Stomach (tissue), 19 donors: ENCODE measurements at places on chromosomes 11 and 22. TPM values are rescaled to one million over a fixed set of nuclear protein-coding genes. Genes with fewer than 3 reads are reported as not detected.
A peak's percentile ranks its signal among the peaks of the same experiment; 100 is the strongest.

SLC6A5 gene
- not detected for total RNA-seq

SLC22A8 gene
- total RNA-seq: not detected

SERPING1 gene
- total RNA-seq: 153 TPM

JAM3 gene
- 18.5 TPM for total RNA-seq

MUC5AC gene
- 266 TPM for total RNA-seq

ABCC8 gene
- total RNA-seq: not detected

MISFA gene
- not detected for total RNA-seq

L3MBTL2 gene
- 11.7 TPM for total RNA-seq

CRYAB gene
- 207 TPM for total RNA-seq

GRCh38 chr11:133619397-133619796 lies 87.1 kb upstream of the OPCML start:
- no peak for DNase-seq

DNA sequence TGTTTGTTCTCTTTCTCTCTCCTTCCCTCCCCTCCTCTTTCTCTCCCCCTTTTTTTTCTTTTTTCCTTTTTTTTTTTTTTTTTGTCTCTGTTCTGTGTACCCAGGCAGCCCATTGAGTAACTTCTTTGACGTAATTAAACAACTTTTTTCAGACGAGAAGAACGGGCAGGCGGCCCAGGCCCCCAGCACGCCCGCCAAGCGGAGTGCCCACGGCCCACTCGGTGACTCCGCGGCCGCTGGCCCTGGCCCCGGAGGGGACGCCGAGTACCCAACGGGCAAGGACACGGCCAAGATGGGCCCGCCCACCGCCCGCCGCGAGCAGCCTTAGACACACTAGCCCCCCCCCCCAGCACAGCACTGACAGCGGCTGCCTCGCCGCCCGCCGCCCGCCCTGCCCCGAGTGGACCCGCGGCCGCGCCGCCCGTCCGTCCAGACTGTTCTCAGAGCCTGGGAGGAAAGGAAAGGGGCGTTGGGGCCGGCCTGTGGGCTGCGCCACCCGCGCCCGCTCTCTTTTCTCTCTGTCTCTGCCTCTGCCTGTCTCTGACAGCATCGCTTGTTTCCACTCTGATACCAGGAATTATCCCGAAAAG lies 26.1 kb downstream of the MOB2 start:
- DNase-seq: peak; percentile 60

GRCh38 chr11:72918851-72919250 lies 104.6 kb downstream of the ATG16L2 start:
- DNase-seq: no peak

- DNase-seq: no peak
Measured at GRCh38 chr11:60281485-60281884, 1.0 kb downstream of the MS4A4A start.

- no peak for DNase-seq
Measured at GRCh38 chr22:23364389-23364788, 184.1 kb downstream of the BCR start.

GRCh38 chr22:43012390-43012789 lies 2.6 kb downstream of the PACSIN2 start:
- no peak for DNase-seq

DNA sequence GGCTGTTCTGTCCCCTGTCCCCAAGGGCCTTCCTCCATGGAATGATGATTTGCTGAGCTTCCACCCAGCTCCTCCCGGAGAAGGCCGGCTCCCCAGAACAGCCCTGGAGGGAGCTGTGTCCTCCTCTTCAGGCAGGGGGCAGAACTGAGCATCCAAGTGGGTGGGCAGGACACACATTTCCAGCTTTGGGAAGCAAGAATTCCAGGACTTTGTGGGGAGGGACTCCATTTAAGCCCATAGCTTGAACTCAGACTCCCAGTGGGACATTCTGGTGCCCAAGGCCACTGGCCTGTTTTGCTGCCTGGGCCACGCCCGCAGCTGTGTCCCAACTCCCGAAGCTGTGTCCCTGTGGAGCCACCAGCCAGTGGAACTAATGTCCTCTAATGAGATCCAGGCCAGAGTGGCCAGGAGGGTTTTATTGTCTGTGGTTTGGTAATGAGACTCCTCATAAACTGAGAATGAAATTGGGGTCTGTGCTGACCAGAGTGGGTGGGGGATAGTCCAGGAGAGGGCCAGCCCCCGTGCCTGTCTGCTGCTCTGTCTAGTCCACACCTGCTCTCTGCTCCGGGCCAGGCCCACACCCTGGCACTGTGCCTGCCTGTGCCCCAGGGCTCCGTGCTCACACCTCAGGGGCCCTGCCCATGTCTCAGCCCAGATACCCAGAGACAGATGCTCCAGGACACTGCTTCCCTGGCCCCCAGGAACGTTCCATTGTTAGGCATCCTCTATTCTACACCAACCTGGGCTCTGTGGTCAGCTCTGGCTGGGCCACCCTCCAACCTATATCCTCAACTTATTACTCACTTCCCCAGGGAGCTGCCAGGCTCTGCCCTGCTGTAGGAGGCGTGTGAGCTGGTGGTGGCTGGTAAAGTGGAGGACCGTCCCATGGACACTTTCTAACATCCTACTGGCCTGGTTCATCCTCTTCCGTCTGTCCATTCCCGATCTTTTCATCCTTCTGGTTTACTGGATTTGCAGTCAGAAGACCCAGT lies 7.6 kb downstream of the NECTIN1 start:
- peak; percentile 58 for DNase-seq

- no peak for DNase-seq
Measured at GRCh38 chr11:64908766-64909165, 8.2 kb downstream of the ATG2A start.

DNA sequence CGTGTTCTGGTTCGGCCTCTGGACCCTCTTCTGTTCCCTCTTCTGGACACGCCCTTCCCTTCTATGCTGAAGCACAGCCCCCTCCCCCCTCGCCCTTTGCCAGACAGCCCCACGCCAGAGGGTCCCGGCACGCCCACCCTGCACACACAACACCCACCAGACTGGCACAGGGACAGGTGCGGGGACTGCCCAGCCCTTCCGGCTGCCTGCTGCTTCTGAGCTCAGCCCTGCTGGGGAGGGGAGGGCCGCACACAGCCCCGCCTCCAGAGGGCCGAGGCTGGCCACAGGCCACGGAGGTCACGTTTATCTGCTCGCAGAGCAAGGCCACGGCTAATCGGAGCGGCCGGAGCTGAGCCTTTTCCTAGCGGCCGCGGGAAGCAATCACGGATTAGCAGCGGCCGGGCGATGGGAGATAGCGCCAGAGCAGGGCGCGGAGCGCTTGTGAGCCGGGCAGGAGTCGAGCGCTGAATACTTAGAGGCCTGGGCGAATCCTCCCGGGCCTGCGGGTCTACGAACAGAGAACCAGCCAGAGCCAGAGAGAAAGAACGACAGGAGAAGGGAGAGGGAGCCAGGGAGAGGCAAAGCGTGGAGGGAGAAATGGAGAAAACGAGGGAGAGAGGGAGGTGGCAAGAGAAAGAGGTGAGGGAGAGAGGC lies 21.5 kb downstream of the OTUB1 start:
- DNase-seq: peak; percentile 91

GRCh38 chr22:17962168-17962567 lies 62.2 kb downstream of the MICAL3 start:
- DNase-seq: no peak

DNA sequence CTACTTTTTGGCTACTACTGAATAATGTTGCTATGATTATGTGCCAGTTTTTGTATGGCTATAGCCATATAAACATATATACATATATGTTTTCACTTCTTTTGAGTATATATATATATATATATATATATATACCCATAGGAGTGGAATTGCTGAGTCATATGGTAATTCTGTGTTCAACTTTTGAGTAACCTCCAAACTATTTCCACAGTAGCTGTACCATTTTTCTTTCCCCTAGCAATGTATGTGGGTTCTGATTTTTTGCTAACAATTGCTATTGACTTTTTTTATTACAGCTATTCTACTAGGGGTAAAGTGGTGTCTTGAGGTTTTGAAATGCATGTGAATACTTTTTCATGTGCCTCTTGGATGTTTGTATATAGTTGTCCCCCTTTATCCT lies 30.4 kb downstream of the CBL start:
- no peak for DNase-seq

GRCh38 chr11:120256178-120256577 lies 16.2 kb downstream of the POU2F3 start:
- no peak for DNase-seq

DNA sequence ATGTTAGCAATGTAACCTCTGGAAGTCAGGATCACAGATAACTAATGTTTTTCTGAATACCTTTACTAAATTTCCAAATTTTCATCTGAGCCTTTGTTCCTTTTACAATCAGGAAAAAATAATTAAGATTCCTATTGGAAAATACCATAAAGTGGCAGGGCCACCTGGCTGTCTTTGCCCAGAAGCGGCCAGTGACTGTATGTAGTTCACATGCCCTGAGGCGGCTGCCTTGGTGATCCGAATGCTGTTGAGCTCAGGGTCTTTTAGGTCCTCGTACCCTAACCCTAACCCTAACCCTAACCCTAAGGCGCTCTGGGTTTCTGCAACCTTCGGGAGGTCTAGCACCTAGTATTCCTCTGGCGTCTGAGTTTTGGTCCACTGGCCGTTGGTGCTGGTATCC lies 8.5 kb upstream of the ARFGAP3 start:
- no peak for DNase-seq

DNA sequence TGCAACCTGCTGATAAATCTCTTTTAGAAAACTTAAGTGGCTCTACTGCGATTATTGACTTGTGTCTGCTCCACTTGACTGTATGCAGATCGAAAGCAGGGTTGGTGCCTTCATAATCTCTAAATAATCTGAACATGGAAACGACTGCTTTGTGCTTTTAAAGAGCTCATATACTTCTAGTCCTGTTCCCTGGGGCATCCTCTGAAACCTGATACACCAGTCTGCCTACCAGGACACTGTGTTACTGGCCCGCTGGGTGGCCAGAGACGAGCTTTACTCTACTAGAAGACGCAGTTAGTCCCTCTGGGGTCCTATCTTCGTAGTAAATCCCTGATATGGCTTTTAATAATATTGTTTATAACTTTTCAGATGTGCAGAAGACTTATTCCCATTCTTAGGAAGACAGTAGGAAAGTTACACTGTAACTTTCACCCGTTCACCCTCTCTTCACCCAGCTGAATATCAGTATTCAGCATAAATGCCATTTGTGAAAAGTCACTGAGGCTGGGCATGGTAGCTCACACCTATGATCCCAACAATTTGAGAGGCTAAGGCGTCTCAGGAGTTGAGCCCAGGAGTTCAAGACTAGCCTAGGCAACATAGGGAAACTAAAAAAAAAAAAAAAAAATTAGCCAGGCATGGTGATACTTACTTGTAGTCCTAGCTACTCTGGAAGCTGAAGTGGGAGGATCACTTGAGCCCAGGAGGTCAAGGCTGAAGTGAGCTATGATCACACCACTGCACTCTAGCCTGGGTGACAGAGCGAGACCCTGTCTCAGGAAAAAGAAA lies 9.0 kb upstream of the HTR3B start:
- DNase-seq: no peak

GRCh38 chr11:62479631-62480201 lies 60.9 kb downstream of the SCGB1A1 start:
- peak; percentile 34 for DNase-seq

DNA sequence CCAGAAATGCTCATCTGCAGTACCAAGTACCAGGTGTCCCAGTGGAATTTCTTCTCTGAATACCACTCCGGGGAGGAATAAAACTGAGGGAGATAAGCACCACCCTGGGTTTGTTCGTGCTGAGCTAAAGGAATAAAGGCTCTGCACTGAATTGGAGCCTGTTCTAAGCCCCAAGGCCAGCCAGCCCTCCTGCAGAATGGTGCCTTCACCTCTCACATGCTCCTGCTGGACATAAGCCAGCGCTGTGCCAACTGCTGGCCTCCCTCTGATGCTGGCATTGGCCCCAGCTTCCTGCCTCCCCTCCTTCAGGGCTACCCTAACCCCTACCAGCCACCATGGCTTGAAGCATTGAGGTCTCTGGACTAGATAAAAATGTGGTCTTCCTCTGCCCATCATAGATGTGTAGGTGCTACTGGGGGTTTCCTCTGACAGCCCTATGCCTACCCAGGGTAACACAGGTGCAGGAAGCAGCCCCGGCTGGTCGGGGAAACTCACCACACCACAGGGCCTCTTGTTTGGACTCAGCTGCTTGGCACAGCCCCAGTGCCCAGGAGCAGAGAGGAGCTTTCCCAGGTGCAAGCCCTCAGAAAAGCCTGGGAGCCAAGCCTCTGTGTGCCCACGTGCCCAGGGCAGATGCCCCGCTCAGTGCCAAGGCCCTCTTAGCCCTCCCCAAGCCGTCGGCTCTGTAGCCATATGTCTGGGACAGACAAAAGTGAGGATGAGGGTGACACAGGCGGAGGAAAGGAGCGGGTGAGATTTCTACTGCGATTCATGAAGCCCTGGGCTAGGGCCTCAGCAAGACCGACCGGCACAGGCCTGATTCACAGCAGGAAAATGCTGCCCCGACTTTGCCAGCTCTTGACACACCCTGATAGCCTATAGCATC lies 34.1 kb upstream of the JAM3 start:
- peak; percentile 51 for DNase-seq

DNA sequence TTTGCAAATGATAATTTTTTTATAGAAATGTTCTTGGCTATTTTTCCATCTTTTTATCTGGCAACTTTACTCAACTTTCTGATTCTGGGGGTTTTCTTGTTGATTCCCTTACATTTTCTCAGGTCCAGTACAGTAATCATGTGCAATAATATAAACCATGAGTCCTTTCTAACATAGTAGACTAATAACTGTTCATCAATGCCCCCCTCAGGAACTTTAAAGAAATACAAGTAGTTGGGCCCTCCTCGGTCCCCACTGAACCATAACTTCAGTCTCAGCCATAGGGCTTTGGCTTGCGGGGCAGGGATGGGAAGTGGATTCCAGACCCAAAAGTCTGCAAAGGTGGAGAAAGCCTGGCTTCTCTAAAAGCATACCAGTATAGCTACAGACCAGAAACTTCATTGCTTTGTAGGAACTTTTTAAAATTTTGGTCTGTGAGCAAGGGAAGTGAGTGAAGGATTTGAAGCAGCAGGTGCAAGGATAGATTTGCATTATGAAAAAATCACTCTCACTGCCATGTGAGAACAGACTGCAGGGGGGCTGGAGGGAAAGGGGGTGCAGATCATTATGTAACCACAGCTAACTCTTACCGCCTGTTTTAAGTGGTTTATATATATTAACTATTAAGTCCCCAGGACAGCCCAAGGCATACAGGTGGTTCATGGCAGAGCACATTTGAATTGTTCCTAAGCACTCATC lies 10.4 kb upstream of the TUB start:
- peak; percentile 55 for DNase-seq

DNA sequence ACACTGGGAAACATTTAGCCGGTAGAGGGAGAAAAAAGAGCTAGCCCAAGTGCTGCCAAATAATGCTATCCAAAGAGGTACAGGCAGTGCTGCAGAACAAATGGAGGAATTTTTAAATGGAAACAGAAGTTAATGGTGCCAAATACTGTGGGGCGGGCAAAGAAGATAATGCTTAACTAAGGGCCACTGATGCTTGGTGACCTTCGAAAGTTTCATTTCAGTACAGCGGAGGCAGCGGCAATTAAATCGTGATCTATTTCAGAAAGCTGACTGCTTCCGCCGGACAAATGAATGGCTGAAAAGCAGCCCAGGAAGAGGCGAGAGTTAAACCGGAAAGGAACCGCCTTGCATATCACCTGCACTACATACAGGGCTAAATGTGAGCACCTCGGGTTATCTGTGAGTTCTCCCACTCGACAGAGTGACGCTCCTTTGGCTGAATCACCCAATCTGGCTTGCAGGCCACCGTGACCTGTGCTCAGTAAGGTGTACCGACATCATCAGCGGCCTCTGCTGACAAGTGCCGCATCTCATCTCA lies 42.1 kb downstream of the CADM1 start:
- DNase-seq: no peak
